Cardiac muscle cell (in vitro differentiated cells and primary cell): ENCODE measurements at places on chromosomes 5 and 9. TPM values are rescaled to one million over a fixed set of nuclear protein-coding genes. Genes with fewer than 3 reads are reported as not detected.

The PLCXD3 gene
- total RNA-seq: 19.3 and 58.6 TPM in 2 replicates

The JAKMIP2 gene
- total RNA-seq: 15.9 and 19.6 TPM in 2 replicates

DNA sequence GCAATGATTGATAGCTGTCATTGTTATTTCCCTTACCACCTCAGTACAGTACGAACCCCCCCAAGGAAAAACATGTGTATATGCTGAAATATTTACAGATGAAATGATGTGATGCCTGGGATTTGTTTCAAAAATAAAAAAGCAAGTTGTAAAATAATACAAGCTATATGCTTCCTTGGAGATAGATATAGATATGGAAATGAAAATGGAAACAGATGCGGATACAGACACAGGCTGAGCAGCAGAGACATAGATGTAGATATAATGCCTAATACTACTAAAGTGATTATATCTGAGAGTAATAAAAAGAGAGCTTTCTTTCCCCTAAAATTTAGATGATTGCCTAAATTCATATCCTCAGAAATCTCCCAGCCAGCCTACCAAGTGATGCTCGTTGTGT, 127.5 kb upstream of the TNPO1 start:
- no peak overlapping the region for H3K27ac ChIP-seq
- no peaks in the 10 kb centered on the region for H3K36me3 ChIP-seq
- no peaks in the 10 kb centered on the region for H3K27me3 ChIP-seq

- no peak overlapping the region for H3K4me3 ChIP-seq
- DNase-seq: peak; percentile 58
- H3K27me3 ChIP-seq: no peaks in the 10 kb centered on the region
- H3K36me3 ChIP-seq: no peaks in the 10 kb centered on the region
Observed at GRCh38 chr5:133287500-133287899, 235.7 kb downstream of the HSPA4 start.

DNA sequence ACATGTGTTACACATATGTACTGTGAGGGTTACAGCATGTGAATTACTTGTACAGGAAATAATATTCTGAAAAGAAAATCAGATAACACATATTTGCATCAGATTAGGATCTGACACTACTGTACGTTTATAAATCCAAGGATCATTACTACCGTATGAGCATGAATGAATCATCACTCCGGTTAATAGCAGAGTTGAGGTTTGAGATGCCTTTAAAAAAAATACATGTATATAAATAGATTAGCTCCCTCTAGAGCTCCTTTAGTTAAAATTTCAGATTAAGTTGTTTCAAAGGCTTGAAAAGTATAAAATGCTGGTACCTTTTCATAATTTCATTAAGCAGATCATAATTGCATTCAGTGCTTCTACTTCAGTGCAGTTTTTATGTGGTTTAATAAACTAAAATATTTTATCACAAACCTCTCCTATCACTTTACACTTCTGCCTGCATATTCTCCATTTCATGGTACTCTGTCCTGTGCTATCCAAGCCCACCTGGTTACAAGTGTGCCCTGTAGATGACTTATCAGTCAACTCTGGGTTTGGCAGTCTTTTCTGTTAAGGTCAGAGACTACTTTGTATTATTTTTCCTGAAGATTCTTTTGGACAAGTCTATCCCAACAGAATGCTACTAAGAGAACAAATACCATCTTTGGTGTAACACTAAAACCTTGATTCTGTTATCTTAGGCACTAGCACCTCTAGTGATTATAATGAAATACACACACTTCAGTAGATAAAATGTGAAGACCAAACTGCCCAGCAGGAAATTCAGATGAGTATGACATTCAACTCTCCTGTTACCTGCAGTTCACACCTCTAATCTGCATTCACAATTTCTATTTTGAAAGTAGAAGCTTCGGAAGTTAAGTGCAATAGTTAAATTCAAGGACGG, 48.0 kb upstream of the POU5F2 start:
- H3K27ac ChIP-seq: no peak overlapping the region
- H3K4me1 ChIP-seq: no peaks in the 10 kb centered on the region
- no peak overlapping the region for H3K4me3 ChIP-seq
- DNase-seq: peak; percentile 46

DNA sequence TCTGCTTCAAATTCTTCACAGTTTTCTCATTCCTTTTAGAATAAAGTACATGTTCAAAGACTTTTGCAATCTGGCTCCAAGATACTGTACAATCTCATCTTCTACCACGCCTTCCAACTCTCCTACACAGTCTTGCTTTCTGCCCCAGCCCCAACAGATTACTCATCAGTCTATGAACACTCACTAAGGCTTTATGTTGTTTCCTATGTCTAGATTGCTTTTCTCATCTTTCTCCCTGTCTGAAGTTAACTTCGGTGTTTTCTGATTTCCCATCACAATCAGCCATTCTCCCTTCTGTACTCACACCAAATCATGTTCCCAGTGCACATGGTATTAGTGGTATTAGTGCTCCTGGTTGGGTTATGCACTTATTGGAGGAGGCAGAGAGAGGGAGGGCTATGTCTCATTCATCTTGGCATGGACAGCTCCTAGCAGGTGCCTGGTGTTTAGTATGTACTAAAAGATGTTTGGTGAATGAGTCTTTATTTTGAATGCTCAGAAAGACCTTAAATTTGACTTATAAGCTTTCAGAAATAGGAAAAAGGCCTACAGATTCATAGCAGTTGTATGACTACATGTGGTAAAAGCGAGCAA, 44.0 kb upstream of the ZNF608 start:
- DNase-seq: no peak
- peaks cover 8% of the 10 kb centered on the region for H3K4me1 ChIP-seq
- H3K27me3 ChIP-seq: no peaks in the 10 kb centered on the region
- H3K4me3 ChIP-seq: no peak overlapping the region
- no peaks in the 10 kb centered on the region for H3K36me3 ChIP-seq

The RECK gene
- total RNA-seq: 6.4 and 8.5 TPM in 2 replicates

DNA sequence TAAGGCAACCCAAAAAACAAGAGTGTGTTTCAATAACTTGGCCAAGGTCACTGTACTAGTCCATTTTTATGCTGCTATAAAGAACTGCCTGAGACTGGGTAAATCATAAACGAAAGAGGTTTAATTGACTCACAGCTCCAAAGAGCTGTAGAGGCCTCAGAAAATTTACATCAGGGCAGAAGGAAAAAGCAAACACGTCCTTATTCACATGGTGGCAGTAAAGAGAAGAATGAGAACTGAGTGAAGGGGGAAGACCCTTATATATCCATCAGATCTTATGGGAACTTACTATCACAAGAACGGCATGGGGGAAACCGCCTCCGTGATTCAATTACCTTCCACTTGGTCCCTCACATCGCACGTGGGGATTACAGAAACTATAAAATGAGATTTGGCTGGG, 64.3 kb upstream of the CAMK4 start:
- H3K27ac ChIP-seq: no peak overlapping the region
- DNase-seq: no peak
- no peaks in the 10 kb centered on the region for H3K4me1 ChIP-seq
- H3K27me3 ChIP-seq: no peaks in the 10 kb centered on the region
- H3K36me3 ChIP-seq: no peaks in the 10 kb centered on the region

The DBN1 gene
- 258 and 295 TPM in 2 replicates for total RNA-seq

GRCh38 chr9:68738358-68738757, 33.3 kb downstream of the PIP5K1B start:
- H3K27ac ChIP-seq: no peak overlapping the region
- H3K36me3 ChIP-seq: no peaks in the 10 kb centered on the region
- H3K4me3 ChIP-seq: no peak overlapping the region
- no peaks in the 10 kb centered on the region for H3K27me3 ChIP-seq
- H3K4me1 ChIP-seq: peaks cover 11% of the 10 kb centered on the region

DNA sequence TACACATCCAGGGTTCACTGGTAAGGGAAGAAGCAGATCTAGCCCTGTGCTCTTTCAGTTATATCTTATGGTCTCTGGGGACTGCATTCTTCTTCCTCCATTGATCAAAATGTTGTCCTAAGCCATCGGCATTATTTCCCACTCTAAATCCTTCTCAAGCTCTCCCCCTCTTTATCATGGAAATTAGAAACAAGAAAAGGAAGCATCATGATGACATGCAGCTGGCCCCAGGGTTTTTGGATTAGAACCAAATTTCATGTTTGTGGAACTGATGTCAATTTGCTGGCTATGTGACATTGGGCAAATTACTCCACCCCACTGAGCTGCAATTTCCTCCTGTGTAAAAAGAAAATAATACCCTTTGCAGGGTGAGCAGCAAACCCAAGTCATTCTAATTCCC, 39.5 kb downstream of the MFAP3 start:
- no peaks in the 10 kb centered on the region for H3K36me3 ChIP-seq
- H3K4me1 ChIP-seq: peaks cover 13% of the 10 kb centered on the region
- H3K27me3 ChIP-seq: peaks cover 52% of the 10 kb centered on the region
- no peak overlapping the region for H3K27ac ChIP-seq
- peak; percentile 24 for DNase-seq

The SOHLH1 gene
- total RNA-seq: not detected in 2 replicates

DNA sequence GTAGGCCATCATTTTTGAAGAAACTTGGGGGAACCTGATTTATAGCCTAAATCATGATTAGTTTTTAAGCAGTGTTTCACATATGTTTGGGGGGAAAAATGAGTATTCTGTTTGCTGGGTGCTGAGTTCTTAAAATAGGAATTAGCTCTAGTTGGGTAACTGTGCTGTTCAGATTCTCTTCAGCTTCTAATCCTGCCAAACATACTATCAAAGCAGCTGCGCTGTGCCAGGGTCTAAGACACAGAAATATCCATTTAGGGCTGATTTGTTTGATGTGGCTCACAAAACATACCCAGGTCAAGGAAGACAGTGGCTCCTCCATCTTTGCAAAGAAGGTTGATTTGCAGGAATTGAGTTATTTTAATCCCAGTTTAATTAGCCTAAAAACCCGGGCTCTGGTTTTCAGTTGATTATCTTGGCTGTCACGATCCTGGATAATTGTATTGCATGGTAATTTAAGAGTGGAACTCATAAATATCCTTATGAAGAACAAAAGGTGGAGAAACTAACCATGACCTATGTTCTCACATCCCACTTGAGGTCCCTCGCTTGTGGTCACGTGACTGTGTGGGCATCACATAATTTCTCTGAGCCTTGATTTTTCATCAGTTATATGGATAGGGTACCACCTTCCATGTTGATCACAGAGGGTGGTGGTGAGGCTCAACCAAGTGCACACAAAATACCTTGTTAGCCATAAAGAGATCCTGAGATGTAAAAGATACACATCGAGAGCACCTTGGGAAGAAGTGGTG, 18.7 kb downstream of the CYFIP2 start:
- H3K4me3 ChIP-seq: no peak overlapping the region
- peak overlapping the region; percentile 90 for H3K27ac ChIP-seq
- peaks cover 5% of the 10 kb centered on the region for H3K36me3 ChIP-seq
- DNase-seq: no peak
- peaks cover 70% of the 10 kb centered on the region for H3K4me1 ChIP-seq

GRCh38 chr9:79695531-79696175, 123.9 kb downstream of the TLE4 start:
- H3K4me1 ChIP-seq: no peaks in the 10 kb centered on the region
- H3K27ac ChIP-seq: no peak overlapping the region
- no peaks in the 10 kb centered on the region for H3K27me3 ChIP-seq
- H3K4me3 ChIP-seq: no peak overlapping the region
- DNase-seq: no peak
- no peaks in the 10 kb centered on the region for H3K36me3 ChIP-seq

- H3K4me3 ChIP-seq: no peak overlapping the region
- no peaks in the 10 kb centered on the region for H3K4me1 ChIP-seq
- no peaks in the 10 kb centered on the region for H3K36me3 ChIP-seq
- no peak overlapping the region for H3K27ac ChIP-seq
- H3K27me3 ChIP-seq: no peaks in the 10 kb centered on the region
- DNase-seq: no peak
Observed at GRCh38 chr9:70455993-70456704, 41.7 kb upstream of the KLF9 start.

DNA sequence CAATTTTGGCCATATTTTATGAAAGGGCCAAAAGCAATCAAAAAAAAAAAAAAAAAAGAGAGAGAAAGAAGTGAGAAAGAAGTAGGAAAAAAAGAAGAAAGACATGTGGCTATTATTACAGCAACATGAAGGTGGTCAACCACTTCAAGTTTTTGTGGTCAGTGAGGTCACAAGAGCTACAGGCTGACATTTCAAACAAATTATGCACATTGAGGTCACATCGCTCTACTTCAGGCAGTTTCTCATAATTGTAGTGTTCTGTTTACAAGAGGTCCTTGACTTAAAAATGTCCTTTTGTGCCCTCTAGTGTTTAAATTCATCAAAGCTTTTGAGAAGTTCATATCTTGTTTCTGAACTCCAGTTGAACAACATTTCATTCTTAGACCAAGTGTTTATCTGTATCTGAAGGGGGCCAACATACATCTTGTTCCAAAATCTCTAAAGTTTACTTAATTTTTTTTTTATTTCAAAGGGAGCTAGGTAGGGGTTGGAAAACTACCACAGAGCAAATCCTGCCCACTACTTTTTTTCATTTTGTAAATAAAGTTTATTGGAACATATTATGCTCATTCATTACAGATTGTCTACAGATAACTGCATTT, 513.1 kb downstream of the PDE4D start:
- peak; percentile 89 for DNase-seq
- no peak overlapping the region for H3K4me3 ChIP-seq
- no peak overlapping the region for H3K27ac ChIP-seq
- H3K4me1 ChIP-seq: peaks cover 6% of the 10 kb centered on the region
- no peaks in the 10 kb centered on the region for H3K27me3 ChIP-seq
